ENCODE measurements at places on chromosomes 3 and 15.

- DNase-seq = no peak
Observed at GRCh38 chr3:47250309-47251060, 32.1 kb downstream of the KIF9 start.

DNA sequence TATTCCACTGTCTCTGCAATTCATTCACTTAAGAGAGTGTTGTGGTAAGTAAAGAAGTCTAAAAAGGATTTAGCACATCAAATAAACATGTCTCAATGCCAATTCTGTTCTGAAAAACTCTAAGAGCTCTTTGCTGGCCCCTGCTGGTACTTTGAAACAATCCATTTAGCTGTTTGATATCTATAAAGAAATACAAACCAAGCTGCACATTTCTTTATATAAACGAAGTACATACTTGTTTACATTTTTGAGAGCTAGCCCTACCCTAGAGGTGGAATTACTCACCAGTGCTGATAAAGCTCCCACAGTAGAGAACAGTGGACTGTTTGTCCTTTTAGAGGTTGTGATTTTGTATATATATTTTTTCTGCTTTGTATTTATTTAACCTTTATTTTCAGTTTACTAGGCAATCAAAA is 75.5 kb downstream of the NEDD4 start:
- no peak for DNase-seq

- DNase-seq = no peak
Observed at GRCh38 chr3:148233403-148233802, 464.3 kb upstream of the AGTR1 start.

DNA sequence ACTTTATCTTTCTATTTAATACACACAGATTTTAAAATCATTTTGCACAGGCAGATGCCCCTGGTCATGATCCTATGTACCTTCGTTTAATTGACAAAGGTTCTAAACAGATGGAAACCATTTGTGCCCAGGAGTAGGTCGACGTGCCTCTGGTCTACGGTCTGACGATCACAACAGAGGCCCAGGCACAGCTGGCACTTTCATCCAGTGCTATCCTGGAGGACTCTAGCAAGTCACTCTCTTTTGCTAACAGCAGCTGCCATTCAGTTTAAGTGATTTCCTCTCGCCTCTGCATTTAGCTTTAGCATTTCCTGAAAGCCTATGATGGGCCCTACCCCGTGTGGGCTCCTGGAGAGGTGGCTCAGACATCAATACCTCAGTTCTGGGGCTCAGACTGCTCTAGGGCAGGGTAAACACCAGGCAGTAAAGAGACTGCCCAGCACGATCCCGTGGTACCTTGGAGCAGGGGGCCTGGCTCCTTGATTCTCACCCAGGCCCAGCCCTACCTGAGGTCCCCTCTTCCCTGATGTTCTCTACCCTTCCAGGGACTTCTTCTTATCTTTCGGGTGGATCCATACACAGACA is 83.2 kb upstream of the SNRPA1 start:
- DNase-seq = no peak

- DNase-seq = no peak
Observed at GRCh38 chr3:13347390-13347950, 72.7 kb downstream of the NUP210 start.

GRCh38 chr15:86929461-86929860 is 849.8 kb downstream of the AGBL1 start:
- no peak for DNase-seq
